ENCODE measurements at places on chromosomes 7 and 10.
A peak's percentile ranks its signal among the peaks of the same experiment; 100 is the strongest.

DNA sequence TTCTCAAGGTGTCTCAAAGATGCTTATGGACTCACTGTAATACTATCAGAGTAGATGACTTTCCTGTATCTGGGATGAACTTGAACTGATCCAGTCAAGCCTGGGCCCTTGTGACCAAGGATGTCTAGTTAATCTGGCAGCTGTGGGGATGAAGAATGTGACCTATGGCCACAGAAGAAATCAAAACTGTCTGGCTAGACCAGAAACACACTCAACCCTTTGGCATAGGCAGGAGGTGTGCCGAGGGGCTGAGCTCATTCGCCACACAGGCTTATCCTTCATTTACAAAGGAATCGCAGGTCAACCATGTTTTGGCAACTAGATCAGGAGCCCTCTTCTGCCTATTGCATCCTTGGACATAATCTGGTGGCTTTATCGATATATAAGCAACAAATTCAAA is 110.6 kb downstream of the ATXN7L1 start:
- no peak for DNase-seq

DNA sequence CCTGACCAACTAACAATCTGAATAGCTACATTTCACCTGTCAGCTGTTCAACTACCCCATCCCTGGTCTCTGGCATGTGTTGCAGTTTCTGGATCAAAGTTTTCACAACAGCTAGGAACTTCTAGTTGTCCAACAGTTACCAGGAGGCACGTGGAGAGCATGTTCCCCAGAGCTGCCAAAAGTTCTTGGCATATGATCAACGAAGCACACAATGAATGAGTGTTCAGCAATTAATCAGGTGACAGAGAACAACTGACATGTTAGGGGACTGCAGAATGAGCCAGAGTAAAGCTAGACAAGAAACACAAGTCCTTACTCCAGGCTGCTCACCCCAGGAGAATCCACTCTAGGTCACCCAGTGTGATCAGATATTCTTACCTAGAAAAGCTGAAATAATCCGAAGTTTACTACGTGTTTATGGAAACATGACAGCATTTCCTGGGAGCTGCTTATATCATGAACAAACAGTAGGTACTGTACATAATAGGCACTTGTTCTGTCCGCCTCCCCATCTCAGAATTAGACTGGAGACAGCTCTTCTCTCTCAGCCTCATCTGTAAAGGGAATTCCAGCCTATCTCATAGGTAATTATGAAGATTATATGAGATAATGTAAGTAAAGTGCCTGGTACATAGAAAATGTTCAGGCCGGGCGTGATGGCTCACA is 50.6 kb downstream of the ZNF438 start:
- no peak for DNase-seq

- no peak for DNase-seq
These were observed 146.8 kb upstream of the PRKCQ start for GRCh38 chr10:6726924-6727323.

- peak; percentile 6 for DNase-seq
These were observed 3.5 kb downstream of the ZP3 start for GRCh38 chr7:76428149-76428823.

DNA sequence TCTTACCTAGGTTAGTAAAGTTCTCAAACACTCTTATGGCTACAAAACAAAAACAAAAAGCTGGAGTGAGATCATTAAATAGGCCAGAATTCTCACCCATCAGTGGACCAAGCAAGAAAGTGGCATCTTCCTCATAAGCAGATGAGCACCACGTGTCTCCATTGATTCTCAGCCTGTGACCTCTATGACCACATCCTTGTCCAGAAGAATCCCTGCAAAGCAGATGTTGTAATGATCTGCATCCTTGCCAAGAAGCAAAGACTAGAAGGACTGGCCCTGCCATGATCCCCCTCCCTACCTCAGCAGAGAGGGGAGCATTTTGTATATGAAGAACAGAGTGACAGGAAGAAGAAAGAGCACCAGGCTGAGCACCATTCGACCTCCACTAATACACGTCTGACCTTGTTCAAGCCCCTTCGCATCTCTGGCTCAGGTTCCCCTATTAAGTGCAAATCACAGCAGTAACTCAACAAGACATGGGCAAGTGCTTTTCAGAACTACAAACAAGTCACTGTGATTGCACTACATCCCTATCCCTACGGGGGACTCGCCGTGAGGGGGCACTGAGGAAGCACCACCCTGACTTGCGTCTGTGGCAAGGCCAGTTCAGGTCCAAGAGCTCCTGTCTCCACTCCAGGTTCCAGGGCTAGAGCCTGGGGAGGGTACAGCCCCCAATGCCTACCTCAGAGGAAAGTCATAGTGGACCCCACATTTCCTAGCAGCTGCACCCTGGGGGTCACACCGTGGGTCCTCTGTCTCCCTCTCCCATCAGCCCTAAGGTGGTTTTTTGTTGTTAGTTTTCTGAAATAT is 22.2 kb upstream of the RASSF4 start:
- no peak for DNase-seq

- DNase-seq, result no peak
These were observed 1.5 kb upstream of the C10orf95 start for GRCh38 chr10:102452672-102453340.

DNA sequence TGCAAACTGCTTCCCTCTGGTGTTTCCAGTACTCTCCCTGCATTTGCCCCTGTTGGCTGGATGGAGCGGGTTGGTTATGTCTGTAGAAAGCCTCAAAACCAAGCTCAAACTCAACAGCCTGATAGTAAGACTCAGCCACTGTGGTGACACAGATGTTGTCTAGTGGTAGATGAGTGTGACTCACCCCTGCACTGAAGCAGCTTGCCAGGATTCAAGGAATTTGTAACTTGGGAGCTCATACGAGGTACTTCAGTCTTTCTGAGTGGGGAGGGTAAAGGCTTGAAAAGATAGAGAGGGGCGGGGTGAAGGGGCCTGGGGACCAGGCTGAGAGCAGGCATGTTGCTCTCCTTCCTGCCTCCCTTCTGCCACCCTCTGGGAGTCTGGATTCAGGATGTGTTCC is 22.9 kb upstream of the AQP1 start:
- no peak for DNase-seq

DNA sequence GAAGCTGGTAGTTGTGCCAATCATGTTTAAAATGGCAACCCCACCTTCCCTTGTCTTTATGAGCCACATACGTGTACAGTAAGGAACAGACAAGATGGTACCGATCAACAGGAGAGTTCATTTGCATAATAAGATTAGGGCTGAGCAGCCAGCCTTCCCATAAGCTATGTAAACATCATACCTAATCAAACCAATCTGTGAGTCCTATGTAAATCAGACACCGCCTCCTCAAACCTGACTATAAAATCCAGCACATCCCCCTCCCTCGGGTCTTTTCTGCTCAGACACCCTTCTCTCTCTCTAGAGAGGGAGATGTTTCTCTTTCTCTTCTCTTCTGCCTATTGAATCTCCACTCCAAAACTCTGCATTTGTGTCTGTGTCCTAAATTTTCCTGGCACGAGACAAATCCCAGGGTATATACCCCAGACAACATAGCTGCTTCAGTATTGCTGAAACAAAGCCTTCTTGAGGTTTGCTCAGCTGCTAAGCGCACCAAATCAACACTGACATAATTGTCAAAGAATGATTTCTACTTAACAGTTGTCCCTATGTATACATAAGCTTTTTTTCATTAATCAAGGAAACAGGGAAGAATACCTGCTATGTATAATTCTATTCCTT is 279.2 kb downstream of the THSD7A start:
- DNase-seq, result no peak

- no peak for DNase-seq
These were observed 19.9 kb downstream of the TMEM72 start for GRCh38 chr10:44930904-44931620.

DNA sequence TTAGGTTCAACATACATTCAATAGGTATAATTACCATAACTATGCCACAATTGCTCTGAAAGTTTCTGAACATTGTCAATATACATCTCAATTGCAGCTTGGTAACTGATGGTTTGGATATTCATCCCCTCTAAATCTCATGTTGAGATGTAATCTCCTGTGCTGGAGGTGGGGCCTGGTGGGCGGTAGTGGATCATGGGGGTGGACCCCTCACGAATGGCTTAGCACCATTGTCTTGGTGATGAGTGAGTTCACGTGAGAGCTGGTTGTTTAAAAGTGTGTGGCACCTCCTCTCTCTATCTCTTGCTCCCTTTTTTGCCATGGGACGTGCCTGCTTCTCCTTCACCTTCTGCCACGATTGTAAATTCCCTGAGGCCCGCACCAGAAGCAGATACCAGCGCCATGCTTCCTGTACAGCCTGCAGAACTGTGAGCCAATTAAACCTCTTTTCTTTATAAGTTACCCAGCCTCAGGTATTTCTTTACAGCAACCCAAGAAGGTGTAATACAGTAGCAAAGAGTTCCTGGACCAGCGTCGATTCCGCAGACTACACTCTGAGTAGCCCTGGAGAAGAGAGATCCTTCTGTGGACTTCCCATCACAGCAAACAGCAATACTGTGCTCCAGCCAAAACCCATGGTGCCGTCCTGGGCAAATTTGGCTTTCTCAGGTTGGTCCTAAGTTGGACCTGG is 83.8 kb upstream of the GRB10 start:
- no peak for DNase-seq
